ENCODE measurements at places on chromosomes 2 and 18. TPM values are rescaled to one million over a fixed set of nuclear protein-coding genes. Genes with fewer than 3 reads are reported as not detected.

DNA sequence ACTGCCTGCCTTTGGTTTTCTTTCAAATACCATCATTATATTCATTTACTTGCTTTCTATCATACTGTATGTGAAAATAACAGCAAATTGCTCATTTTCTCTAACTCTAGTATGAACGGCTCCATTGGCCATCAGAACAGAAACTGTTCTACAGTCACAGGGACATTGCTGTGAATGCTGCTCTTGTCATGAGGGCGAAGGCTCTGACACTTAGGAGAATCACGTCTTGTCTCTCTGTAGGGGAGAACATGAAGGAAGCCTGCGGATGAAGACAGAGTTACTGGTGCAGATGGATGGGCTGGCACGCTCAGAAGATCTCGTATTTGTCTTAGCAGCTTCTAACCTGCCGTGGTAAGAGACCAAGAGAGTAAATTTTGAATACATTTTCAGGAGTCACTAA lies 41.7 kb upstream of the ELOA2 start:
- DNase-seq, result no peak
- H3K4me1 ChIP-seq, result peaks cover 7% of the 10 kb centered on the region
- no peaks in the 10 kb centered on the region for H3K36me3 ChIP-seq
- no peaks in the 10 kb centered on the region for H3K27me3 ChIP-seq

The C2orf81 gene
- 5.0 TPM for total RNA-seq

- H3K4me1 ChIP-seq, result peaks cover 5% of the 10 kb centered on the region
- H3K36me3 ChIP-seq, result peaks cover 23% of the 10 kb centered on the region
- no peak overlapping the region for H3K27ac ChIP-seq
- DNase-seq, result no peak
- no peak overlapping the region for H3K4me3 ChIP-seq
- peaks cover 6% of the 10 kb centered on the region for H3K27me3 ChIP-seq
Observed at GRCh38 chr18:44911260-44911659, 230.6 kb downstream of the SETBP1 start.

GRCh38 chr2:222582928-222583327 lies 73.0 kb downstream of the FARSB start:
- H3K4me1 ChIP-seq, result no peaks in the 10 kb centered on the region
- no peak for DNase-seq
- H3K4me3 ChIP-seq, result no peak overlapping the region
- H3K27ac ChIP-seq, result no peak overlapping the region

- H3K27me3 ChIP-seq, result peaks cover 2% of the 10 kb centered on the region
- H3K4me3 ChIP-seq, result no peak overlapping the region
- H3K4me1 ChIP-seq, result peaks cover 11% of the 10 kb centered on the region
- H3K27ac ChIP-seq, result no peak overlapping the region
- no peak for DNase-seq
Observed at GRCh38 chr2:175999283-175999819, 2.7 kb downstream of the LNPK start.

Measured in endothelial cell (in vitro differentiated cells).